ENCODE measurements at places on chromosomes 3 and 15.
A peak's percentile ranks its signal among the peaks of the same experiment; 100 is the strongest.

DNA sequence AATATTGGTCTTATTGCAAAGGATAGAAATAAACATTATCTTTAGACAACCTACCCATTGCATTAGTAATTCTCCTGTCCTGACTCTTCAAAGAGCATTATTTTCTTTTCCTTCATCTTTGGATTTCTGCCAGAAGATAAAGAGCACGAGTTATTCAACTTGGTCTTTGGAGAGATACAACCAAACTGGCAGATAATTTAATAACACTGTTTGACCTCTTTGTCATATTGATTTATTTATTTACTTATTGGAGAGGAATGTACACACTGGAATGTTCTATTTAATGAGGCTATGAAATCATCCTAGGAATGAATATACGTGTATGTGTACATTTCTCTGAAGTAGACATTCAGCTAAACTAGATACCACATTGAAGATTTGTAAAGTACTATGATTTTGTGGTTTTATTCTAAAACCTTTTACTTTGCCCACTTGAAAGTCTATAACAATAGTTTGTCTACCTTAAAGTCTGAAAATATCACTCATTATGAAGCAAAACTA is 462.1 kb downstream of the C3orf38 start:
- DNase-seq: peak; percentile 2

- no peak for DNase-seq
Measured at GRCh38 chr15:47460795-47461573, 256.3 kb upstream of the SEMA6D start.

DNA sequence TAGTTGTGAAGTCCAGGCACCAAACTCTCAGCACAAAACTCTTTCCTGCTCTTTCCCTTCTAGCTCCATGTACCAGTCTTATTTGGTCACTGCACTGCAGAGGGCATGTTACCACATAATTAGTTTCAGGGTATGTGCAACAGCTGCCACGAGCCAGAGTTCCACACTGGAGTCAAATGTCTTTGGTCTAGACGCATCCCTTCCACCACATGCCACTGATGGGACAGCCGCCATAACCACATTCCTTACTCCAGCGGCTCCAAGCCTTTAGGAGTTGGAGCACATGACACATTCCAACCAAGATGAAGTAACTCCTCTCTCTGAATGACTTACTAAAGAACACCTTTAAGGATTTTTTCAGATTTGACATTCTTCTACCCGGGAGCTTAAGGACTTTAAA is 153.4 kb downstream of the ERC2 start:
- DNase-seq: peak; percentile 83

GRCh38 chr3:119301662-119302061 is 7.5 kb downstream of the ARHGAP31 start:
- no peak for DNase-seq

- DNase-seq: no peak
Measured at GRCh38 chr3:109137761-109138160, 1.2 kb downstream of the C3orf85 start.

GRCh38 chr3:183434992-183435391 is 6.6 kb upstream of the MCF2L2 start:
- DNase-seq: no peak

DNA sequence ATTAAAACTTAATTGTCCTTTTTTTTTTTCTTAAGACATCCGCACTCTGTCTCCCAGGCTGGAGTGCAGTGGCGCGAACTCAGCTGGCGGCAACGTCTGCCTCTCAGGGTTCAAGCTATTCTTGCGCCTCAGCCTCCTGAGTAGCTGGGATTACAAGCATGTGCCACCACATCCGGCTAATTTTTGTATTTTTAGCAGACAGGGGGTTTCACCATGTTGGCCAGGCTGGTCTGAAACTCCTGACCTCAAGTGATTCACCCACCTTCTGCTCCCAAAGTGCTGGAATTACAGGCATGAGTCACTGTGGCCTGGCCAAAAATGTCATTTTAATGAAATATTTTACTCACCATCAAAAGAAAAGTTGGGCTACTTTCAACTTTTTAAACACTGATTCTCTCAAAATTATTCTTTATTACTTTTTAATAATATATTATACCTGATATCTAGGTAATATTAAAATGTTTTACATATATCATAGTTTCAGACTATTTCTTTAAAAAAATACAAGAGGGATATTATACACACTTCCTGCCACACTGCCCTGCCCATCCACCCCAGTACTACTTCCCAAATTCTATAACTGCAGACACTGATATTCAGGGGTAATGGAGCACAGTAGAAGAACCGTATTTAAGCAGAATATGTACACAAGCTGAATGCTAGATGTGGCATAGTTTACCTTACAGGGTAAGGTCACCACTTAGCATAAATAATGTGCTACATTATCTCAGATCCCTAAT is 723.9 kb upstream of the ZNF385D start:
- DNase-seq: peak; percentile 36

GRCh38 chr3:113496924-113497323 is 18.0 kb downstream of the SPICE1 start:
- DNase-seq: peak; percentile 14
